ENCODE measurements at places on chromosomes 12 and 14.

GRCh38 chr12:132923356-132923909 is 32.7 kb downstream of the ZNF605 start:
- no peak for DNase-seq

DNA sequence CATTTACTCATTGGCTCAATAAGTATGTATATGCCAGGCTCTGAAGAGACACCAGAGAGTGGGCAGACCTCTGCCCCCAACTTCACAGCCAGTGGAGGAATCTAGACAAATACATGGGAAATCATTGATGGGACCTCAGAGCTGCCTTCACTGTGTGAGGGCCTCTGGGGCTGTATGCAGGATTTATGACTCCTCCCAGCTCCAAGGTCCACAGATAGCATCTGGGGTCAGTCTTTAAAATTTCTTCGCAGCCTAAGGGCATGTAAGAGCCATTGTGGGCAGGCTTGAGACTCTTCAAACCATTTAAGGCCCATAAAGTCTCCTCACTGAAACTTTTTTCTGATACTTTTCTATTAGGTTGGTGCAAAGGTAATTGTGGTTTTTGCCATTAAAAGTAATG is 125.5 kb downstream of the SPTSSA start:
- DNase-seq, result no peak

DNA sequence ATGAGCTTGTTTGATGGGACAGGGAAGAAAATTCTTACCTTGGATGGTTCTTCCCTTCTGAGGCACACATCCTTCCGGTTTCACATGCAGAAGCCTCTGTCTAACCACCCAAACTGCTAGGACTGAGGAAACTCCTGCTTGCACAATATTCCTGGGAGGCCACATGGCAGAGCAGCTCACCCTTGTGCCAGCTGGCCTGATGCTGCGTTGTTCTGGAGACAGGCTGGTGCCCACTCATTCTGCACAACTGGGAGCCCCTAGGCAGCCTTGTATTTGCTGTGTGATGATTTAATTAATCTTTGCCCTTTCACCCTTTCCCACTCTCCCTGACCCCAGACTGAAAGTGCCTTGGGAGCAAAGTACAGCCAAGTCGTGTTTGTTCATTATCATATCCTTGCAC is 130.8 kb downstream of the RTN1 start:
- DNase-seq, result no peak

DNA sequence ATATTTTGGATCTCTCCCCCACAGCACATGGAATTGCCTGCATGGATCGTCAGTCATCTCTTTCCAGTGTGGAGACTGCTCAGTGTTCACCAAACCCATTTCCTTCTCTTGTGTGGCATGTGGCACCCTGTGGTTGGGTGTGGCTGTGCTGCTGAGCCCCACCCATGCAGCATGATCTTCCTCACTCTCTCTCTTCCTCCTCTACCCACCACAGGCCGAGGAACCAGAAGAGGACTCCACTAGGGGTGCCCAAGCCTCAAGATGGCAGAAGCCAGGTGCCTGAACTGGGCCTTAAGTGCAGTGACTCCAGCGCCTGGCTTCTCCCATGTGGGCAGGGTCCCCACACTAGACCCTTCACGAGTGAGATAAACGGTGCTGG is 66.8 kb upstream of the GPR68 start:
- DNase-seq, result no peak

GRCh38 chr12:80373666-80374065 is 70.4 kb upstream of the PTPRQ start:
- DNase-seq, result no peak

- no peak for DNase-seq
Measured at GRCh38 chr14:57087841-57088240, 180.9 kb downstream of the EXOC5 start.

GRCh38 chr14:56390859-56391258 is 188.7 kb upstream of the TMEM260 start:
- no peak for DNase-seq

- no peak for DNase-seq
Measured at GRCh38 chr12:14191612-14192011, 173.9 kb upstream of the ATF7IP start.

- DNase-seq, result no peak
Measured at GRCh38 chr14:52043690-52044089, 25.2 kb downstream of the NID2 start.
